ENCODE measurements at places on chromosomes 2 and 18. TPM values are rescaled to one million over a fixed set of nuclear protein-coding genes. Genes with fewer than 3 reads are reported as not detected.

Gene CHMP3
- 33.3 TPM for total RNA-seq

DNA sequence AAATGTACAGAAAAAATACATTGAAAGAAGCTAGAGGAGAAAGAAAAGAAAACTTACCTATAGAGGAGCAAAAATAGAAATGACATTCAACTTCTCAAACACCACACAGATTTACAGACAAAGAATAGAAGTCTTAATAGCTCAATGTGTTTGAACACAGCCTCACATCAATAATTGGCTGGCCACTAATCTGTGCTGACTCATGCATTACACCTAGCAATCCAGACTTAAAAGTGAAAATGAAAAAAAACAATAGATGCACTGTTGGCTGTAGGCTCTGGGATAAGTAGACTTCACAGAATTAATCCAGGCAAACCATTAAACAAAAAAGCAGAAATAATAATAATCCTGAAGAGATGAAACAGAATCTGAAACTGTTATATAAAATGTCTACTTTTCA, 961.3 kb upstream of the CELF4 start:
- H3K36me3 ChIP-seq: no peaks in the 10 kb centered on the region
- H3K4me3 ChIP-seq: no peak overlapping the region
- H3K27me3 ChIP-seq: no peaks in the 10 kb centered on the region
- no peak for DNase-seq

Gene CCBE1
- total RNA-seq: 0.12 TPM

Gene MITD1
- total RNA-seq: 57.4 TPM

Gene C1GALT1C1L
- total RNA-seq: 0.19 TPM

Gene GPBAR1
- 0.73 TPM for total RNA-seq

GRCh38 chr2:135641156-135642068, 100.2 kb upstream of the UBXN4 start:
- no peaks in the 10 kb centered on the region for H3K27me3 ChIP-seq
- peaks cover 39% of the 10 kb centered on the region for H3K36me3 ChIP-seq
- no peak overlapping the region for H3K27ac ChIP-seq

Gene DCDC2C
- not detected for total RNA-seq

GRCh38 chr2:194539425-194539824, 1117.6 kb upstream of the SLC39A10 start:
- no peaks in the 10 kb centered on the region for H3K36me3 ChIP-seq
- H3K27ac ChIP-seq: no peak overlapping the region
- DNase-seq: no peak
- H3K27me3 ChIP-seq: no peaks in the 10 kb centered on the region
- H3K4me1 ChIP-seq: no peaks in the 10 kb centered on the region

GRCh38 chr2:3929374-3929773, 226.0 kb downstream of the DCDC2C start:
- no peak for DNase-seq
- H3K4me1 ChIP-seq: no peaks in the 10 kb centered on the region
- H3K27ac ChIP-seq: no peak overlapping the region
- no peaks in the 10 kb centered on the region for H3K27me3 ChIP-seq
- H3K4me3 ChIP-seq: no peak overlapping the region

GRCh38 chr2:43179942-43180341, 46.5 kb downstream of the ZFP36L2 start:
- no peak for DNase-seq
- no peaks in the 10 kb centered on the region for H3K27me3 ChIP-seq
- no peaks in the 10 kb centered on the region for H3K36me3 ChIP-seq
- H3K4me1 ChIP-seq: peaks cover 51% of the 10 kb centered on the region

DNA sequence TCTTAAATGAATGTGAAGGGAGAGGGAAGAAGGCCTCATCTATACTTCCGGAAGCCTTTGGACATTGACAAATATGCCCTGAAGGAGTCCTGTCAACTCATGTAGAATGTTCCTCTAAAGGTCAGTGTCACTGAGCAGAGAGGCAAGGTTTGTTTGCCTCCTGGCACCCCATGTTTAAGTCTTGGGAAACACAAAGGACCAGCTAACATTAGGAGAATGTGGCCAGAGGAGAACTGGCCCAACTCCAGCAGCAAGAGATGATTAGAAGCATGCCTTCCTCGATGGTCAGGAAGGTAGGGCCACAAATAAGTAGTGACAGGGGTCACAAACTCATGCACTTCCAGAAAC, 5.7 kb downstream of the DYSF start:
- peaks cover 19% of the 10 kb centered on the region for H3K27me3 ChIP-seq
- H3K4me1 ChIP-seq: peaks cover 10% of the 10 kb centered on the region
- DNase-seq: no peak
- no peak overlapping the region for H3K27ac ChIP-seq
- H3K36me3 ChIP-seq: no peaks in the 10 kb centered on the region

DNA sequence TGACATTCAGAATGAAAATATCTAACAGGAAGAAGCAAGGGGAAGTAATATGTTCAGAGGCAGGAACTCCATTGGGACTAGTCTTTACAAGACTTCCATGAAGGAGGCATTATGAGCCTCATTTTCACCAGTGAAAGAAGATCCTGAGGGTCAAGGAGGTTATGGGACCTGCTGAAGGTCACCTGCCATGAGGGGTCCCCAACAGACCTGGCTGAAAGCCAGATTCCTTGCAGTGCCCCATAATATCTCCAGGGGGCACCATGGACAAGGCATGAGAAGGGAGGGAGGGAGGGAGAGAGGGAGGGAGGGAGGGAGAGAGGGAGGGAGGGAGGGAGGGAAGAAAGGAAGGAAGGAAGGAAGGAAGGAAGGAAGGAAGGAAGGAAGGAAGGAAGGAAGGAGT, 27.9 kb downstream of the XDH start:
- no peaks in the 10 kb centered on the region for H3K36me3 ChIP-seq
- DNase-seq: no peak
- H3K27me3 ChIP-seq: peaks cover 24% of the 10 kb centered on the region

GRCh38 chr2:1651121-1652033, 92.9 kb downstream of the PXDN start:
- no peak for DNase-seq
- no peak overlapping the region for H3K4me3 ChIP-seq
- no peaks in the 10 kb centered on the region for H3K4me1 ChIP-seq
- H3K36me3 ChIP-seq: no peaks in the 10 kb centered on the region
- H3K27ac ChIP-seq: no peak overlapping the region

Gene DSG3
- not detected for total RNA-seq

DNA sequence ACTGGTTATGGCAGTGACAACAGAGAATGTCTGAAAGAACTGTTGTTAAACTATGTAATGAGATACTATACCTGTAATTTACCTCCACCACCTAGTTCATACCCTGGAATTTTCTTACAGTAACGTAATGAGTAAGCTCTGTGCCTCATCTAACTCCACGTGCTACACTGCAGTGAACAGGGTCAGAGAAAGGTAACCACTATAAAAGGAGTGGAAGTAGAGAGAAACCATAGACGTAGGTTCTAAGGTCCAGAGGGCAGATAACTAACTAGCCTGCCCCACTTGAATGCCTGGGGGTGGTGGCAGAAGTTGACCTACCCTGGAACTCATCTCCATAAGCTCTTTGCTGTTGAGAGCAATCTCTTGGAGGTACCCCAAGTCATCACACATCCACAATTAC, 32.0 kb upstream of the B4GALT6 start:
- DNase-seq: no peak
- no peaks in the 10 kb centered on the region for H3K4me1 ChIP-seq
- H3K27ac ChIP-seq: no peak overlapping the region
- H3K4me3 ChIP-seq: no peak overlapping the region
- H3K36me3 ChIP-seq: no peaks in the 10 kb centered on the region

Gene ACTG2
- total RNA-seq: not detected

- H3K36me3 ChIP-seq: no peaks in the 10 kb centered on the region
- H3K4me3 ChIP-seq: no peak overlapping the region
- no peak overlapping the region for H3K27ac ChIP-seq
- no peaks in the 10 kb centered on the region for H3K4me1 ChIP-seq
- H3K27me3 ChIP-seq: no peaks in the 10 kb centered on the region
Measured at GRCh38 chr2:179614121-179614520, 247.3 kb downstream of the ZNF385B start.
